ENCODE measurements at places on chromosomes 7 and 10. TPM values are rescaled to one million over a fixed set of nuclear protein-coding genes. Genes with fewer than 3 reads are reported as not detected.

The C10orf62 gene
- total RNA-seq: not detected

The FAM25C gene
- 268 TPM for total RNA-seq

The MBL2 gene
- not detected for total RNA-seq

The STEAP1B gene
- total RNA-seq: 0.29 TPM

The NPVF gene
- not detected for total RNA-seq

The HOXA2 gene
- total RNA-seq: 1.5 TPM

The ACSM6 gene
- total RNA-seq: 4.3 TPM

The COL26A1 gene
- 0.06 TPM for total RNA-seq

The CBLL1 gene
- 66.4 TPM for total RNA-seq

The R3HCC1L gene
- total RNA-seq: 18.9 TPM

DNA sequence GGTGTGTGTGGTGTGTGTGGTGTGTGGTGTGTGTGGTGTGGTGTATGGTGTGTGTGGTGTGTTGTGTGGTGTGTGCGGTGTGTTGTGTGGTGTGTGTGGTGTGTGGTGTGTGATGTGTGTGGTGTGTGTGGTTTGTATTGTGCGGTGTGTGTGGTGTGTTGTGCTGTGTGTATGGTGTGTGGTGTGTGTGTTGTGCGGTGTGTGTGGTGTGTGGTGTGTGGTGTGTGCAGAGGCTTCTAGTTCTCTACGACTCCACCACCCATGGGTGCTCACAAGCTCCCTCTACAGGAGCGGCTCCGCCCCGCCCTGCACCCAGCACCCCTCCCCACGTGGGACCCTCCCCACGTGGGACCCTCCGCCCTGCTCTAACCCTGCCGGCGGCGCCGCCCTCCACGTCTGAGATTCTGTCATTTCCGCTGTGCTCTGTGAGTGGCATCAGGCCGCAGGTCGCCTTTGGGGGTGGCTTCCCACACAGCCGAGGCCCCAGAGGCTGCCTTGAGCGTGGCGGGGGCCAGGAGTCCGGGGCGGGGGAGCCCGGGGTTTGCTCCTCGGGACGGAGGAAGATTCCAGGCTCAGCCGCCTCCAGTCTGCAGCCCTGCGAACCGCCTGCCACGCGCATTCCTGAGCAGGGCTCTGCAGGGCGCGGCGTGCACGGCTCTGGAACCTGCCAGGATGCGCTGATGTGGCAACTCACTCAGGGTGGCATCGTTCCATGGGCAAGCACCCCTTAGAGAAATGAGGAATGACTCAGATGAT, 37.0 kb upstream of the DNAJB6 start:
- DNase-seq: peak; percentile 91

- no peak for DNase-seq
Observed at GRCh38 chr7:78377532-78377931, 579.0 kb downstream of the PHTF2 start.

DNA sequence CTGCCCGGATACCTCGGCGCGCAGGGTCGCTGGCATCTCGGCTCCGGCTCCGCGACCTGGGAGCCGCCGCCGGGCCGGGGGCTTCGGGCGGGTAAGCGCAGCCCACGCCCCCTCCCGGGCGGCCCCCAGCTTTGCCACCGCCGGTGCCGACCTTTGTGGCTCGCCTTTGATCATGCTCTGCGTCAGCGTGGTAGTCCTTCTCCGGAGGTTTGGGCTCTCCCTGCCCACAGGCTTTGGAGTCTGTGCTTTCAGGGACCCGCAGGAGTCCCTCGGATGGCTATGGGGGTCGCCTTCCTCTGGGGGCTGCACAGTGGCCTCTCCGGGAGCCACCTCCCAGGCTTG, 7.3 kb downstream of the ATP6V1F start:
- no peak for DNase-seq

DNA sequence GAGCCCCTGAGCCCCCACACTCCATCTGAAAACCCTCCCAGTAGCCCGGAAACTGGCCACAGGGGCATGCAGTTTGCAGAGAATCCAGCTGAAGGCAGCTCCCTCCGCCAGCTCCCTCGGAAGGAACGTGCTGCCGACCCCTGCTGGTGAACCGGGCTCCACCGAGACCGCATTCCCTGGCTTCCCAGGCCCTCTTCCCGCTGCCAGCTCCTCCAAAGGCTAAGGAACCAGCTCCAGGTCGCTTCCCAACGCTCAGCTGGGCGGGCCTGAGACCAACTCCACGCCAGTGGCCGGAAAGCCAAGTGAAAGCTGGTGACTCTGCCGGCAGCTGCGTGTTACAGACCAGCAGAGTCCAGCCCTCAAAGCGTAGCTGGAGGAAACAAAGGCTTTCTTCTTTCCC, 35.8 kb downstream of the GPER1 start:
- DNase-seq: peak; percentile 60

- DNase-seq: no peak
Observed at GRCh38 chr10:30786131-30786530, 156.6 kb upstream of the LYZL2 start.

DNA sequence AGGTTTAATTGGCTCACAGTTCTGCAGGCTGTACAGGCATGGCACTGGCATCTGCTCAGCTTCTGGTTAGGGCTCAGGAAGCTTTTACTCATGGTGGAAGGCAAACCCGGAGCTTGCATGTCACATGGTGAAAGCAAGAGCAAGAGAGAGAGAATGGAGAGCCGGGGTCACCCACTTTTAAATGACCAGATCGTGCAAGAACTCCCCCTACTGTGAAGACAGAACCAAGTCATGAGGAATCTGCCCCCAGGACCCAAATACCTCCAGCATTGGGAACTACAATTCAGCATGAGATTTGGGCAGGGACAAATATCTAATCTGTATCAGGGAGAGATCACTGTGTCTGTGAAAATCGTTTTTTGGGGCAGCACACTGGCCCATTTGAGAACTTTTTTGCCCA, 110.0 kb upstream of the MYO3A start:
- DNase-seq: no peak

GRCh38 chr10:49611816-49612512, 1.9 kb downstream of the SLC18A3 start:
- DNase-seq: peak; percentile 52

DNA sequence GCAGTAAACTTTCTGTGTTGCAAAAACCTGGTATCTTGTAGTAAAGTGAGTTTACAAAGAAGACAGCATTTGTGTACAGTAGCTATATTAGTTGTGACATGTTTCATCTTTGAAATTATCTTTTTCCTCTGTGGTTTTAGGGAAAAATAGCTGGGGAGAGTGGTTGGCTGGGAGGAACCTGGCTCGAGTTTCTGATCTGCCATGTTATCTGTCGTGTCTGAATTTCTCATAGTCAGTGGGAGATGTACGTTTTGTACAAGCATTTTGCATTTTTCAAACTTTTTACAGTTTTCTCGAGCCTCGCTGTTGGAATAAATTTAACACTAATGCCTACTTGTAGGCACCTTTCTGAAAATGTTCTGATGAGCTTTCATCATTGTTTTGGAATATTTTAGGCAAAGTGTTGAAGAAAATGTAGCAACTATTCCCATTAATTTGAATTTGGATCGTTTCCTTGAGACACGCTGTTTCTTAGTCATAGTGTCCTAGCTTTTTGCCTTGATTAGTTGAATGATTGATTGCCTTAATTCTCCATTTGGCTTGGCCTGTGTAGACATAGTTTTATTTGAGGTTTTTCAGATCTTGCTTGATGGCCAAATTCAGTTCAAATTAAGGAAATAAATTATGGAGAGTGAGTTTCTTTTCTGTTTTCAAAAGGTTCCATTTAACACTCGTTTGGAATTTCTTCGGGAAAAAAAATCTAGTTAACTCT, 65.1 kb downstream of the CAMK1D start:
- no peak for DNase-seq

GRCh38 chr10:63071145-63071544, 62.0 kb upstream of the NRBF2 start:
- no peak for DNase-seq

- DNase-seq: no peak
Observed at GRCh38 chr10:16945593-16945992, 128.4 kb upstream of the RSU1 start.

DNA sequence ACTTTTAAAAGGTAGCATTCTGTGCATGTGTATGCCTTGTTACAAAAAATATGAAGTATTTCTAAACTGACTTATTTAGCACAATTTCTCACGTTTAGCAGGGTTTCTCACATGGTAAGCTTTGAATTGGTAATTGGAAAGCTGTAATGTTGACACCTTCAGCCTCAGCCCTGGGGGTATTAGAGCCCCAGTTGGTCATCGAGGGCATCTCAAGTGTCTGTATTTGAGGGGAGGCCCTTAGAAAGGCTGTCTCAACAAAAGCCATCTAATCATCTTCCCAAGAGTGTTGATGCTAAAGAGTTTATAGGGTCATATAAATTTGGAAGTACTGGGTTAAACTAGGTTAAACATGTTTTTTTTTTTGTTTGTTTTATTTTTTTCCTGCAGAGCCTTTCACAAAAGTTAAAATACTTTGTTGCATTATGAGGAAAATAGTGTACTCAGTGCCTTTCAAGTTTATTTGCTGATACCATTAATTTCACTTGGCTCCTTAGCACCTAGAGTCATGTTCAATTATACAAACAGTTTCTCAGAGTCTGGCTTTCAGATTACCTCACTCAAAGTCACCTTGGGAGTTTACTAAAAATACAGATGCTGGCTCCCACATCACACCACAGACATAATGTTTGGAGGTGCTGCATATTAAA, 134.0 kb downstream of the CD36 start:
- DNase-seq: no peak

DNA sequence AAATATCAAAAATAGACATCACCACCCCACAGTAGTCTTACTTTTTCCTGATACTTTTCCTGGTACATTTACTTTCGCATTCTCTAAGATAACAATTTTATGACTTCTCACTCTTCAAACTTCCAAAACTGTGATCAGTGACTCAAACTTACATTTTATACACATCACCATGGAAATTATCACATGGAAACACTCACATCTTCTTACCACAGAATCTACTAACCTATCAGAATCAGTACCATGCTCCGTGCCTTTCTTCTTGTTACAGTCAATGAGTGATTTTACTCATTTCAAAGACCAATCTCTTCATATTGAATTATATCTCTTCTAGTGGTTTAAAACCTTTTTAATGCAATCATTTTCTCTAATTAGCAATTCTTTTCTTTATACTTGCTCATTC, 120.3 kb downstream of the PTEN start:
- DNase-seq: no peak

DNA sequence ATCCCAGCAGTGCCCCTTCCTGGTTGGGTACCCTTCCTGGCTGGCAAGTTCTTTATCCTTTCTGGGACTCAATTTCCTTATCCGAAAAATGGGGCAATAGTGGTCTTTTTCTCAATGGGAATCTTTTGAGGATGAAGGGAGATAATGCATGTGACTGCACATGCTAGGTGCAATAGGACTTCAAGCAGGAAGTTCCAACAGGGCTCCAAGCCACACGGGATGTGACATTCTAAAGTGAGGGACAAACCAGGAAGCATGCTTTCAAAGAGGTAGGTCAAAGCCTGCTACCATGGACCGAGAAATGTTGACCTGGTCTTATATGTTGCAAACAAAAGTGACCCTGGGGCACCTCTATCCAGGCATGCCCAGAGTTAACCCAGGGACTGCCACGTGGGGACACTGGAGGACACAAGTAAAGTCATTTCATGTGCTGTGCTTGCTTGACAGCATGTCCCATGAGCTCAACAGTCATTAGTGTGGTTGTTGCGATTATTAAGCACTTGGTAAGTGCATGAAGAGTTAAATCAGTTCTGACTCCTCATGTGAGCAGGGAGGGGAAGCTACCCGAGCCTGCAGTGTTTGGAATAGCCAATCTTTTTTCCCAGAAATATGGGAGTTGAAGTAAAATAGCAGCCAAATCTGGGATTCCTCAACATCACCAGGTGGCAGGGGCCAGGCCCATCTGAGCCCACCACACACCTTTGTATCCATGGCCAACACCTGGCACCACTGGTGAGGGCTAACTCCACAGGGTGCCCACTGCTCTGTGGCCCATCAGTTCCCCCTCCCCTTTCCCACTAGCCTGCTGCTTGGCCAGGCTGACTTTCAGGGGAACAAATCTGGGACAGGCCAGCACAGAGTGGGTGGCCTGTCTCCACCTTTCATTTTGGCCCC, 5.7 kb downstream of the ARHGAP22 start:
- DNase-seq: peak; percentile 65

- no peak for DNase-seq
Observed at GRCh38 chr7:151877911-151878835, 1.3 kb upstream of the PRKAG2 start.

- DNase-seq: no peak
Observed at GRCh38 chr10:11339660-11340059, 271.8 kb downstream of the USP6NL start.

DNA sequence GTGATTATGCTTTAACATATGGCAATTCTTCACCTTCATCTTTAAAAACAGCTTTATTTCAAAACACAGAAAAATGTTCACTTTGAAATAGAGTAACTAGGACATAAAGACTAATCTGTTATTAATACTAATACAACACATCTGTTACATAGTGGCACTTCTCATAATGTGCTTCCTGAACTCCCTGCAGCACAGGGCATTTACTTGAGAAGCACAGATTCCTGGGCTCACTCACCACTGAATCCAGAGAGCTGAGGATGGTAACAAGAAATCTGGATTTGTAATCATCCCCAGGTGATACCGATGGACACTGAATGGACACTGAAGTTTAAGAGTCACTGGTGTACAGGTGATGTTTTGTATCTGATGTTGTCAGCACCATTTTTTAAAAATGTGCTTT, 96.1 kb downstream of the COL28A1 start:
- DNase-seq: no peak

- no peak for DNase-seq
Observed at GRCh38 chr7:87027900-87028299, 31.6 kb downstream of the ELAPOR2 start.

DNA sequence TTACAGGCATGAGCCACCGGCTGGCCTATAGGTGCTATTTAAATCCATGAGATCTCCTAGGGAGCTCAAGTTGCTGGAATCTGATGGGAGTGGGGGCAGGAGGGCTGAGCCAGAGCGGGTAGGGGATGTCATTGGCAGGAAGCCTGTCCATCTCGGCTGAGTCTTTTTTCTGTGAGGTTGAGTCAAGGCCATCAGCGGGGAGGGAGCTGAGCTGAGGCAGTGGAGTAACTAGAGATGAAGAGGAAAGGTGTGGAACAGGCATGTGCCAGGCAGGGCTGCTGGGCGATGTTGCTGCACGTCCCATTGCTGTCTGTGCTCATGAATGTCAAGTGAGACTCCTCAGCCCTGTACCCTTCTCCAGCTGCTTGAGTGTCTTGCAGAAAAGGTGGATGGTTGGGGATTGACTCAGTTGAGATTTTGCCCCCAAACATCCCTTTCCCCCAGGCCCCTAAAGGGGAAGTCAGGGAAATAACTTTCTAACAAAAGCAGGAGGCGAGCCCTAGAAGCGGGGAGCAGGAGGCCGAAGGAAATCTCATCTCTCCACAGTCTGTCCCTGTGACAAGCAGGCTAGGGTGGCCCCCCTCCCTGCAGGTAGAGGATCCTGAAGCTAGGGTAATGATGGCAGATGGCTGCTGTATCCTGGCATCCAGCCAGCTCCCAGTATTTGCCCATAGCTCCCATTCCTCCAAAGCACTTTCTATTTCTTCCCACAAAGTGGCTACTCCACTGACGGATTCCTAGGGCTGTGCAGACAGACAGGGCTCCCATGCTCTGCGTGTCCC, 5.4 kb downstream of the ATP6V1F start:
- DNase-seq: no peak

Data from lower leg skin (tissue), 4 donors.